ENCODE measurements at places on chromosomes 2 and 18. TPM values are rescaled to one million over a fixed set of nuclear protein-coding genes. Genes with fewer than 3 reads are reported as not detected.

Gene GPR39
- 4.0 TPM for total RNA-seq

Gene TMEM198
- 4.2 TPM for total RNA-seq

Gene INHBB
- 0.19 TPM for total RNA-seq

Gene ZEB2
- total RNA-seq, result 30.3 TPM

Gene ZSWIM2
- total RNA-seq, result not detected

Gene CFC1
- not detected for total RNA-seq

Gene SH3RF3
- 8.6 TPM for total RNA-seq

Gene TGFA
- 193 TPM for total RNA-seq

Gene MROH2A
- not detected for total RNA-seq

Gene ICOS
- not detected for total RNA-seq

Gene NAGK
- total RNA-seq, result 26.6 TPM

Gene UGT1A1
- total RNA-seq, result not detected

Gene IL36B
- not detected for total RNA-seq

Gene CROCC2
- not detected for total RNA-seq

Gene NAT8
- not detected for total RNA-seq

Gene COX7A2L
- 99.6 TPM for total RNA-seq

Gene DYNAP
- total RNA-seq, result not detected

Gene CFAP65
- total RNA-seq, result not detected

Gene SPATA3
- not detected for total RNA-seq

Gene DNAH6
- total RNA-seq, result 0.11 TPM

Gene MAP3K19
- not detected for total RNA-seq
